ENCODE measurements at places on chromosomes 1 and 21. TPM values are rescaled to one million over a fixed set of nuclear protein-coding genes. Genes with fewer than 3 reads are reported as not detected.

DNA sequence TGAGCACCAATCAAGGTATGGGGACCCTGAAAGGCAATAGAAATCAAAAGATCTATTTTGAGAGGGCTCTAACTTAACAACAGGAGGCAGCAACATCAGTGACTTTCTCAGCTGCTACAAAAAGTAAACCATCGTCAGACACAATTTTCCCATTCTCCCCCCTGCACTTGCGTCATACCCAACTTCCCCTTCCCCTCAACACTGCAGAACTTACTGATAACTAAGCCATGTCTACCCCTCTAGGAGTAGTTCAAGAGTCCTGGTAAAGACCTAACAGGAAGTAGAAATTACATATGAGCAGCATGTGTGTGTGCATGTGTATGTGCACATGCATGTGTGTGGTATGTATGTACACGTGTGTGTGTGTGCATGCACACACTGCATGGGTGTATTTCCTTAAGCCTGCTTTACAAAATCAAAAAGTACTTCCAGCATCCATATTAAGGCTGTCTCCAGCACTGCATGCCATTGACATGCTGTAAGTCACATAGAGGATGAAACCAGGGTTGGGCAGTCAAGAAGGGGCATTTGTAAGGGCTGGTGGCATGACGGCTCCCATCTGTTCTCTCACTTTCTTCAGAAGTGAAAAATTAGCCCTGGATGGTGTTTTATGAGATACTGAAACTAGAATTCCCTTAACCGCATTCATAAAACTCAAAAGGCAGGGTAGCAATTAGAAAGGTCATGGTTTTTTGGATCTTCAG lies 460.1 kb upstream of the RUNX1 start:
- no peak for ATAC-seq

- ATAC-seq: peak; percentile 78
Observed at GRCh38 chr1:116318897-116319296, 54.1 kb upstream of the ATP1A1 start.

DNA sequence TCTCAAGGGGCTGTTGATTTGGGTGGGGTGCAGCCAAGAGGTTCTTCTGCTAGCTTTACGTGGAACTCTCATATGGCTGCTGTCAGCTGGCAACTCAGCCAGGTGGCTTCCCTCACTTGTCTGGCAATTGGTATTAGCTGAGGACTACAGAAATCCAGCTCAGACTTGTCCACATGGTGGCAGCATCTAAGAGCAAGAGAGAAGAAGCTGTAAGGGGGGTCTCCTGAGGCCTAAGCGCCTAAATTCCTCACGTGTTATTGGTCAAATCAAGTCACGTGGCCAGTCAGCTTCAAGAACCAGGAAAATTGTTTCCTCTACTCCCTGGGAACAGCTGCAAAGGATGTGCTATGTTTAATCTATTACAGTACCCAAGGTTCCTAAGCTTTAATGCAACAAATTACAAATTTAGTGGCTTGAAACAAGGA lies 4.2 kb upstream of the DYRK3 start:
- ATAC-seq: no peak

DNA sequence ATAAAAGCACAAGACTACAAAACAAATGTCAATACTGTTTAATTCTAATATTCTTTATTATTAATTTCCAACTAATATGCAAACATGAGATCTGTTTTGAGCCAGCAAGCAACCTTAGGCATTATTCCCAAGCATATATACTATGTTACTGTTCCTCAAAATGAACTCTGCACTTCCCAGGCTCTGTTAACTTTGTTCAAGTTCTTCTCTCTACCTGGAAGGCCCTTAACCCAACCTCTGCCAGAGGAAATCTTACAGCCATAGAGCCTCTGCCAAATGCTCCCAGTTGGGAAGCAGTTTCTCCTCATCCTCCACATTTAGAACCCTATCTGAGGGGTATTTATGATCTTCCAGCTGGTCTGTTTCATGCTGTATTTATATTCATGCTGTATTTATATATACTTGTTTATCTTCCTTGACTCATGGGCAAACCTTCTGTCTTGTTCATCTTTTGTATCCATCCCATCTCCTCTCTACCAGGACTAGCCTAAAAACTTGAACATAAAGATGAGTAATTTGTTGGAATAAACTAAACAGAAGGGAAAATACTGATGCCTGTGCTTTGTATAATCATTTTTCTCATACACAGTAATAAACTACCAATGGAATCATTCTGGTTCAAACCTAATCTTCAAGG lies 5.3 kb downstream of the IVNS1ABP start:
- ATAC-seq: no peak

DNA sequence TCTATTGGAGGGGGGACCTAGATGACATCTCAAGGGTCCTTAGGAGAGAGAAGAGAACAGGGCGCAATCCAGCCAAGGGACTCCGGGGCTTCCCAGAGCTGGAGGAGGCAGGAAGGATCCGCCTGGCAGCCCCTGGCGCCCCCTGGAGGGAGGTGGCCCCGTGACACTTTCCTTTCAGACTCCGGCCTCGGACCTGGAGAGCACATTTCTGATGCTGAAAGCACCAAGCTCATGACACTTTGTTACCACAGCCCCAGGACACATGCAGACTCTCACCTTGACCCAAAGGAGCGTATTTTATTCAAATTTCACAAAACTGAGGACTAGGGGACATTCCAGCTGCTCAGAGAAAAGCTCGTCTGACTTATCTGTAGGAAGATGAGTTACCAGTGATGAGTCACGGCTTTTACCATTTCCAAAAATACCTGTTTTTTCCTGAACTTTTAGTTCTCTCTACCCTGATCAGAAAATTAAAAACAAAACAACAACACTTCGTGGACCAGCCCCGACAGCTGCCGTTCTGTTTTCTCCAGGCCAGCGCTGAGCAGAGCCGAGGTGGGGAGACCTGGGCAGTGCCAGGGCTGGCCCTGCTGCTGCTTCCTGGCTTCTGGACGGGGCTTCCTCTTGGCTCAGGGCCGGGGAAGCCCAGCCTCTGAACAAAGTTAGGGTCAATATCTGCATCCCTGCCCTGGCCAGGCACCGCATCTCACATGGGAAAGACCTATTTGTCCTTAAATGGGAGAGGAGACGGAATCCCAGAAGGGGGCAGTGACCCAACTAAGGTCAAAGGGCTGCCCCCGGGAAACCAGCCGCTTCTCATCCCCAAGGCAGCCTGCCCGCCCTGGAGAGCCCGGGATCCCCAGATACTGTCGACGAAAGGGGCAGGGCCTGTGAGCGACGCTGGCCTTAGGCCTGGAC lies 21.6 kb upstream of the POFUT2 start:
- peak; percentile 55 for ATAC-seq

- ATAC-seq: peak; percentile 63
Observed at GRCh38 chr1:4655674-4656532, 1.5 kb downstream of the AJAP1 start.

DNA sequence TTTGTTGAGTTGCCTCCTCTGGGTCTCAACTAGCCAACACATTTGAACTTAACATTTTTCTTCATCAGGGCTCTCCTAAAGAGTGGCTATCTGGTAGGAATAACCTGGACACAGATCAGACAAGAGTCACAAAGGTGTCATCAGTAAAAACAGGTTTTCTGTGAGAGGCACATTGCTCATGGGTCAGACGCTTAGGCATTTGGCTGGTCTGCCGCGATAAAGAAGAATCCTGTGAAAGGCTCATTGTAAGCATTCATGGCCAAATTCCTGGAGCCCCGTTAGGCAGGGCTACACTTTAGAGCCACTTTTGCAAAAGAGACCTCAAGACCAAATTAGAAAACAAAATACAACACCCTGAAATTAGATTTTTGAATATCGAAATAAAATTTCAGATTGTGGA lies 64.2 kb upstream of the PDE4B start:
- ATAC-seq: no peak

DNA sequence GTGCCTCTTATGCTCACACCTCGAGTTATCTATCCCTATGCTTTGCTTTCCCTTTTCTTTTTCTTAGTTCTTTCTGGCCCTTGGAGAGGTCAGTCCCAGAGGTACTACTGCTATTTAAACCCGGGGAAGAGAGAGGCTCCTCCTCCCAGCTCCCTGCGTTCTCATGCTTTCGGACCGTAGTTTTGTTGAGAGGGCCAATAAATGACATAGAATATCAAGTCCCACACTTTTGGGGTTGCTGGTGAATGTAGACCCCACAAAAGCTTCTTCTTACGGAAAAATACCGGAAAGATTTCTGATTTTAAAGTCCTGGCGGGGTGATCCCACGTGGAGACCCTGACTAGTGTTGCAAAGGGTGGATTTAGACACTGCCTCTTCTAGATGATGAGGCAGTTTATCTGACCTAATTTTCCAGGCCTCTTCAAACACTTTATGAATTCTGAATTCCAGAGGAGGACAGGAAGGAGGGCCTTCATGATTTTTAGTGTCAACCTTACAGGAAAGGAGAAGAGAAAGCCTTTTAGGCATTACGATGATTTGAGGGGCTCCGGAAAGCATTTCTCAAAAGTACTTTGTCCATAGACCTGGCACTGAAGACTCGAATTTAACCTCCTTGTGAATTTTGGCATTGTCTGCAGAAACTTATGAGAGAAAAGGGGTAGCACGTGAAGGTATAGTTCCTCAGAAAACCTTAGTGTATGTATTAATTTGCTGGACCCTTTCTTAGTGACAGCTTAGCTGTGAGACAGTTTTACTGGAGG lies 694 bp downstream of the TMEM167B start:
- ATAC-seq: peak; percentile 70

DNA sequence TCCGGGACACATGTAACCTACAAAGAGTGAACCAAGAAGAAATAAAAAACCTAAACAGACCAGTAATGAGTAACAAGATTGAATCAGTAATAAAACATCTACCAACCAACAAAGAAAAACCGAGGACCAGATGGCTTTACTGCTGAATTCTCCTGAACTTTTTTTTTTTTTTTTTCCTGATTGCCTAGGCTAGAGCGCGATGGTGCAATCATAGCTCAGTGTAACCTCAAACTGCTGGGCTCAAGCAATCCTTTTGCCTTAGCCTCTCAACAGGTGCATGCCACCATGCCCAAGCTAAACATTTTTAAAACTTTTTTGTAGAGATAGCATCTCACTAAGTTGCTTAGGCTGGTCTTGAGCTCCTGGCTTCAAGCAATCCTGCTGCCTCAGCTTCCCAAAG lies 11.2 kb upstream of the FGGY start:
- ATAC-seq: no peak

GRCh38 chr21:21973806-21974205 lies 975.6 kb downstream of the NCAM2 start:
- no peak for ATAC-seq

DNA sequence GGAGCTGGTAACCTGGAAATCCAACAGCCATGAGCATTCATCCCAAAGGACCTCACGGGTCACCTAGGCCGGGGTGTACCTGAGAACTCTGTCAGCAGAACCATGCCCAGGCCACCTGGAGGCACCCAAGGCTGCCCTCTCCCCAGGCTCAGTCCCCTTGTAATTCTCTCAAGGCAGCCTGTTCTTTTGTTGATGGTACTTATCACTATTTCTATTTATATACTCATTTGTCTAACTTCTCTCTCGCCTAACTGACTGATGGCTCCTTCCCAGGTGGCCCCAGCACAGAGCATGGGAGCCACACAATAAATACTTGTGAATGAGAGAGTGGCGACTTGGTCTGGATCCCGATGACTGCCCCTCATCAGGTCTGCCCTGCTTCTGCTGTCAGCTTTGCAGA lies 16.7 kb downstream of the CASP9 start:
- no peak for ATAC-seq

DNA sequence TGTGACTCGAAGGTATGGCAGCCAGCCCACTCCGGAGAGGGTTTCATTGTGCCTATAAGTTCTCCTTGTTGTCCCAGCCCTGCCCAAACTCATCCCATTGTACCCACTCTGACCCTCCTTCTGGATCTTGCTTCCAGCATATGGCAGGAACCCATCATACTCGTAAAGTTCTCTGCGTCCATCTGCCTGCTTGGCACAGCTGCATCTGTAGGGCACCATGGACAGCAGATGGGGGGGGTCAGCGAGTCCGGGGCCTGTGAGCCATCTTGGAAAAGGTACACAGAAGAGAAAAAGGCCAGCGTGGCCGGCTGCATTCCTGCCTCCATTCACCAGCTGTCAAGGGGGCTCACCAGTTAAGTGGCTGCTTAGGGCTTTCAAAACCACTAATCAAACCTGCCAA lies 94.9 kb upstream of the IGSF21 start:
- ATAC-seq: no peak

DNA sequence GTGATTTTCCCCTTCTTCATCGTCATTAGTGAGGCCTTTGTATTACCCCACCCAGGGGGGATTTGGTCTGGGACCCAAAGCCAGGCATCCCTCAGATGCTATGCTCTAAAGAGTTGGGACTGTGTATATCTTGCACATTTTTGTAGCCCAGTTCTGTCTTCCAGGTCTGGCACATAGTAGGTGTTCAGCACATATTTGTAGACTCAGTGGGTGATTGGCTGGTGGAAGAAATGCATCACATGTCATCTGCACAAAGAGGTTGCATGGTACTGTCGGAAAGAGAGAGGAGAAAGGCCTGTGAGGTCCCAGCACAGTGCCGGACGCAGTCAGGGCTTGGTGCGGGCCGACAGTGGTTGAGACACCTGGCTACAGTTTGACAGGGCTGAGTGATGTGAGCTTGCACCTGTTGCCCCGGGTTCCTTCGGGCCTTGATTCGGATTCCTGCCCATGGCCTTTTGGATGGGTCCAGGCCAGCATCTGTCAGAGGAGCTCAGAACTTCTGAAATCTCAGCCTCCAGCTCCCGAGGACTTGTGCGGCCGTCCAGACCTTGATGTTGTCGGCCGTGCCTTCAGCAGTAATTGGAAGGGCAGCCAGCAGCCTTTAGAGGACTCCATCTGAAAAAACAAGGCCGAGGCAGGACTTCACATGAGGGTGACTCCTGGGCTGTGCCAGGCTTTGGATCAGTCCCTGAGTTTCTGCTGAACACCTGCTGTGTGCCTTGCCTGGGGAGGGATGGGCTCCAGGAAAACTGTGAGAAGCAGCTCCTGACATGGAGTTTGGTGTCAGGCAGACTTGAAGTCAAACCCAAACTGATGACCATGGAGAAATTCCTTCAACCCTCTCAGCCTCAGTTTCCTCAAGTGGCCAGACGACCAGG lies 40.9 kb upstream of the PADI1 start:
- no peak for ATAC-seq

Gene OR2L5
- total RNA-seq: 0.25 TPM

Gene BTBD19
- 2.2 TPM for total RNA-seq

Measured in motor neuron (in vitro differentiated cells).